ENCODE measurements at places on chromosomes 13 and 19.

DNA sequence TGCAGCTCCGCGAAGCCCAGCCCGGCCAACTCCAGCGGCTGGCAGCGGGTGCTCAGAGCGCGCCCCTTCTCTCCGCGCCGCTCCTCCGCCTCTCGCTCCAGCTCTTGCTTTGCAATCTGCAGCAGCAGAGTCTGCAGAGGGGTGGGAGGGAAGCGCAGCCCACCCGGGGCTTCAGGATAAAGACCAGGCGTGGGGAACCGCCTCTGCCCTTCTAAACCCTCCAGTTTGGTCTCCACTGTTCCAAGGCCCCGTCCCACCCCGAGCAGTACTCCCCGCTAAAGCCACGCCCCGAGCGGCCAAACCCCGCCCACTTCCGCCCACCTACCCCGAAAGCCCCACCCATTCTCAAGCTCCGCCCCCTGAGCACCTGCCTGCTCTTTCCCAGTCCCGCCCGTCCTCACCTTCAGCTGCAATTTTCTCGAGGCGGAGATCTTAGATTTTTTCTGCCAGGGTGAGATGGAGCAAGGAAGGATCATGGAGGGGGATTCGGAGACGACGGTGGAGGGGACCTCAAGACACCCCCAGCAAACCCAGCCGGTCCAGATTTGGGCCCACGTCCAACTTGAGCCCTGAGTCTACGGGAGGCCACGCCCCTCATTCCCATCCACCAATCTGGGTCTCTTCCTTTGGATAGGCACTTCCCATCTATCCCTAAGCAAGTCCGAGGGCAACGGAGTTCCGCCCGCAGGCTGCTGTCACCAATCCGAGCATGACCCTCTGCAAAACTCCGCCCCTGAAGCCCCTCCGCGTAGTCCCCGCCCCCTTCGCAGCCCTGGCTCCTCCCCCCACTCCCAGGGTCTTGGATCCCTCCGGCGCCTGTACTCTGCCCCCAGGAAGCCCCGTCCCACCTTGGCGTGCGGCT lies 1.1 kb downstream of the TNNI3 start:
- no peak for DNase-seq

- no peak for DNase-seq
Measured at GRCh38 chr13:63024458-63024857, 1608.8 kb upstream of the PCDH20 start.

DNA sequence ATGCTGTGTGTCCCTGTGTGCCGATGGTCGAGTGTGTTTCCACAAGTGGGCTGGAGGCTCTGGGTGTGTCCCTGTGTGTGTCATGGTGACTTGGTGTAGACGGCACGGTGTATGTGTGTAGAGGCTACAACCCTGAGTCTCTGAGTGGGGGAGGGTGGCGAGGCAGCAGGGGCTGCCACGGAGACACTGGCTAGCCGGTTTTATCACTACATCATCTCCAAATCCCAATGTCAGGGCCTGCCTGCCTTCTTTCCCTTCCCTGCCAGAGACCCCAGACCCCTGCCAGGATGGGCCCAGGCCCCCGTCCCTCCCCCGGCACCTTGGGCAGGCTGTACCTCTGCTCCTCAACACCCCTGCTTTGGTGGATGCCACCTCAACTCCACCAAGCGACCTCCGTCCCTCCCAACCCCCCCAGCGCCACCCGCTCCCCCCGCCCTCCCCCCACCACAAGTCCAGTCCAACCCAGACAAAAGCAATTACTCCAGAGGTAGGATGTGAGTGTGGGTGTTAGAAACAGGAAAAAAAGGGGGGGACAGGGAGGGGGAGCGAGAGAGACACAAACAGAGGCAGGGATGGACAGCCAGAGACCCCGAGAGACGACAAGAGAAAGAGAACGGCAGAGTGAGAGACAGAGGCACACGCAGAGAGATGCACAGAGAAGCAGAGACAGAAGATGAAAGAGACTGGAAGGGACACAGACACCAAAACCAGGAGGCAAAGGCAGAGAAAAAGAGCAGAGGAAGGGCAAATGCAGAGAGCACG lies 21.6 kb upstream of the POU2F2 start:
- DNase-seq = no peak

- DNase-seq = no peak
Measured at GRCh38 chr13:97460853-97461252, 26.9 kb downstream of the RAP2A start.

DNA sequence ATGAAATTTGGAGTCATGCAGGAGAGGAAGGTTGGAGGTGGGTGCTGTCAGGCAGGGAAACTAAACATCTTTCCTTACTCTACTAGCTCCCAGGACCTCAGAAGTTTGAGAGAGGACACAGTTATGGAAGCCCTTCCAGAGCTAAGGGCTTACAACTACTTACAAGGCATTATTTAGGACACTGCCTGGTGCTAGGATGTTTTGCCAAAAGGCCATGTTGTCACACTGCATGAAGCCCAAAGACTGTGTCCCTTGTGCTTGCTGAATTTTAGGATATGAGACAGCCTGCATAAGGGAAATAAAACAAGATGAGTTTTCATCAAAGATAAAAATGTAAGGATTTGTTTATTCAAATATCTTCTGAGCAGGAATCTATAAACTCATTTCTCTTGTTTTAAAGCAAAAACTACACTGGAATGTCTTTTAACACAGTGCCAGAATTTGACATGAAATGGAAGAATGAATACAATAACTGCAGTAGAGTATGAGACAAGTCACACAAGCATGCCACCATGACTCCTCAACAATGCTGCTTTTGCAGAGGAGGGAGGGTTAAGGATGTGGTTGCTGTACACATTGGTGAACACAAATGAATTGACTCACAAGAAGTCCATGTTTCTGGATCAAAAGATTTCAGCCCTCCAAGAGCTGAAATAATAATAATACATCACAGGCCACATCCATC lies 258.4 kb downstream of the SPRY2 start:
- DNase-seq = no peak

- no peak for DNase-seq
Measured at GRCh38 chr13:30787738-30788525, 52.6 kb downstream of the ALOX5AP start.

DNA sequence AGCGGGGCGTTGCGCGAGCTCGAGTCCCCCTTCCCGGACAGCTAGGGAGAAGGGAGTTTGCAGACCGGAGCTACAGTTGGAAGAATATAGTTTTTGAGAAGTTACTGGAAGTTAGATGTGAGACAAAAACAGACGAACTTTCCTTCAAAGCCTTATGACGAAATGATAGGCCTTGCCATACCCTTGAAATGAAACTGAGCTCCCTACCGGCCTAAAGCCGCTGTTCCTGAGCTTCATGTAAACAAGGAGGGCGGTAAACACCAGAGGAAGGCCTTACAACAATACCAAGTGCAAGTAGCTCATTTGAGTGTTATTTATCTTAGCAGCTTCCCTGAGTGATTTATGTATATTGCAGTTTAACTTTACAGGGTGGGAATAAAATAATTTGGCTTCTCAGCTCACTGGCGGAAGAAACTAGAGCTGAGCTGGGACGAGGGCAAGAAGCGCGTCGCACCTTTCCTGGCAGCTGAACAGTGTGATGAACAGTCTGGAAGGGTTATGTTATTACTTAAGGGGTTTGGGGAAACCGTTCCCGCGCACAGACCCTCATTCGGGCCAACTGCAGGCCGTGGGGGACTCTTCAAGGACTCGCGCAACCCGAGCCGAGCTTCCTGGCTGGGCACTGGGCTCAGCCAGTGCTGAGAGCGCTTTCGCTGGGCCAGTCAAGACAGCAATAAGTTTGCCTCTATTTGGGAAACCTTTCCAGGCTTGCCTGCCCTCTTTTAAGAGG lies 111.2 kb downstream of the KCNRG start:
- no peak for DNase-seq

GRCh38 chr13:78826936-78827335 lies 168.0 kb upstream of the OBI1 start:
- no peak for DNase-seq

- no peak for DNase-seq
Measured at GRCh38 chr19:42124386-42124901, 7.8 kb downstream of the POU2F2 start.

DNA sequence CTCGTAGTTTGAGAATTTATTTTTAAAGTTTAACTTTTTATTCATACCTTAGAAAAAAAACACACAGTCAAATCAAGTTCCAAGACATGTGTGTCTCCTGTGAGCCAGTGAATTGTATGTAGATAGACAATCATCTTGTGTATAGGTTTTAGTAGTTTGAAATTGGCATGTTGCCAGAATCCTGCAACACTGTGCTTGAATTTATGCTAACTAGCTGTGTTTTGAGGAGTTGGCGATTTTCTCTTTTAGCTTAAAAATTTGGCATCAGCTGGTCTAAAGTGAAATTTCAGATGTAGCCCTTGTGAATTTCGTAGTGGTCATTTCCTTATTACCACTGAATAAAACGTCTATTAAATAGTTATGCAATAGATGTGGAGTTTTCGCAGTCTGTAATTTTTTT lies 213.2 kb downstream of the ATP8A2 start:
- DNase-seq = no peak

DNA sequence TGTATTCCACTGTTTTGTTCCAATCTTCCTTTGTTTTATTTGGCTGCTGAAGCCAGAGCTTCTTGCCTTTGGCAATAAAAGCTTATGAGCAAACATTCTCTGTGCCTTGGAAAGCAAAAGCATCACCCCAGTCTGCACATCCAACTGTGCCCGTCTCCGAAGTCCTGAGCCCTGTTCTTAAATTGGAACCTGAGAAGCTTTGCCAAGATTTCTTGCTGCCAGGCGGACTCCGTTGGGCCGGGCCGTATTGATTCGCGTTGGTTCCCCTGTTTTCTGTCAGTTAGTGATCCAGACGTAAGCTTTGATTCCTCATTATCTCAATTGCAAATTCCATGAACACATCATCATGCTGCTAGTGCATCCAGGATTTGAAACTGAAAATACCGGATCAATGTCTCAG lies 793.0 kb downstream of the OLFM4 start:
- no peak for DNase-seq

GRCh38 chr13:23391752-23392151 lies 41.8 kb downstream of the SACS start:
- DNase-seq = no peak

DNA sequence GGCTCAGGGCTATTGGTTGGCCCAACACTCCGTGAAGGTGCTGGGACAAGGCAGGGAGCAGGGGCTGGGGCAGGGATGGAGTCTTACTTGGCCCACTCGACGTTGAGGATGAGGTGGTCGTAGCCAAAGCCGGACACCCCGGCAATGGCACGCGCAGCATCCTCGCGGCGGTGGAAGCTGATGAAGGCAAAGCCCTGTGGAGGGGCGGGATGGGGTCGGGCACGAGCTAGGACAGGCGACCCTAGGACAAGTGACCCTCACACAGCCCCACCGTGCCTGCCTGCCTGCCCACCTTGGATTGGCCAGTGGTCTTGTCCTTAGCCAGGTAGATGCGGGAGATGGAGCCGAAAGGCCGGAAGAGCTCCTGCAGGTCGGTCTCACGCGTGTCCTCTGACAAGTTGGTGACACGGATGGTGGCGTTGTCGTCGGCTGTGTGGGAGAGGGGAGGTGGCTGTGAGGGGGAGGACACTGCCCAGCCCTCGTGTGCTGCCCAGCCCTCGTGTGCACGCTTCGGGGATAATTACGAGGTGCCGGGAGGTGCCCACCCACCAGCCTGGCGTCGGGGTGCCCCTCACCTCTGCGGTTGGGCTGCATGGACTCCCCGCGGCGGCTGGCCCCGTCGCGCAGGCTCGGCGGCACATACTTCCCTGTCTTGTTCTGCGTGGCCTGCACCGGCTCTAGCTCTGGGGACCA lies 4.0 kb downstream of the P2RY11 start:
- DNase-seq = no peak

- no peak for DNase-seq
Measured at GRCh38 chr13:112562254-112562653, 25.7 kb downstream of the TUBGCP3 start.

- DNase-seq = no peak
Measured at GRCh38 chr19:55196803-55197202, 12.5 kb downstream of the PTPRH start.

DNA sequence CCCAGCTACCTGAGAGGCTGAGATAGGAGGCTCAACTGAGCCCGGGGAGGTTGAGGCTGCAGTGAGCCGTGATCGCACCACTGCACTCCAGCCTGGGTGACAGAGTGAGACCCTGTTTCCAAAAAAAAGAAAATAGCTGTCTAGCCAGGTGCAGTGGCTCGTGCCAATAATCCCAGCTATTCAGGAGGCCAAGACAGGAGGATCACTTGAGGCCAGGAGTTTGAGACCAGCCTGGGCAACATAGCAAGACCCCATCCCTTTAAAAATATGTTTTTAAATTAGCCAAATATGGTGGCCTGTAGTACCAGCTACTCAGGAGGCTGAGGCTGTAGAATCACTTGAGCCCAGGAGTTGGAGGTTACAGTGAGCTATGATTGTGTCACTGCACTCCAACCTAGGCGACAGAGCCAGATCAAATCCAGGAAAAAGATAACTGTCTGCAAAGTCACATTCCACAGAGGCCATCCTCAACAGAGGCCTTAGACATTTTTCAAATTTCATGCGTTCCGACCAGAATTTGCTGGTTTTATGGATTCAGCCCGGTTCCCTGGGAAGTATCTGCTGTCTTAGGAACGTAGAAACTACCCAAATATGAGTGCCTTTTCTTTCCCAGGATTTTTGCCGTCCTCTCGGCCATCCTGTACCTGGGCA lies 58.7 kb upstream of the USE1 start:
- no peak for DNase-seq

- no peak for DNase-seq
Measured at GRCh38 chr19:53870485-53870844, 2.8 kb downstream of the MYADM start.

DNA sequence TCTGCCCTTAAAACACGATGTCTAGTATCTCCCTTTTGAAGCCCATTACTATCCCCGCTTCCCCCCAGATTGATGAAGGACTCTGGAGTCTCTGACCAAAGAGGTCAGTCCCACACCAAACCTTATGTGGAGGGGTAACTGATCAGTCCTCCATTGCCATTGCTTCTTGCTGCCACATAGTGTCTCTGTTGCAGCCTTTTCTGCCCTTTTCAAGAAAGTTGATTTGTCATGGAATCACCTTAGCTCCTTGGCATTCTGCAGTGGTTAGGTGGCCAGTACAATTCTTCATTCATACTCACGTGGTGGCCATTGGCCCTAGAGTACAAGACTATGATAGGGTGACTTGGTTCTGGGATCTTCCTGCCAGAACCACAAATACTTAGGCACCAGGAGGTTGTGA lies 8.4 kb upstream of the HTR2A start:
- DNase-seq = no peak

DNA sequence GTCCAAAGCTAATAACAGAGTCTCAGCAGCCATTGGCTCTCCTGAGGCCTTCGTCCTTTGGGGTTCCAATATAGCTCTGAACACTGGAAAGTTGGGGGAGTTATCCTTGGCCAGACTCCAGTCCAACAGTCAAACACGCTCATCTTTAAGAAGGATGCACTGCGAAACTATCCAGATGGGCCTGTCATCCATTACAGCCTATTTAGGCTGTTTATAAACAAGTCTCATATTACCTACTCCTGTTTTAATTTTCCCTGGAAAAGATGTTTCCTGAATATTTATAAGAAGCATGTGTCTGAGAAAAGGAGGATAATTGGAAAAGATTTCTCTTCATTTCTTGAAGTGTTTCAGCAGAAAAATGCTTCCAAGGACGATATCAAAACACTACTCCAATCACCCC lies 170.7 kb downstream of the DCT start:
- DNase-seq = no peak
